ENCODE measurements at places on chromosomes 5 and 9.

DNA sequence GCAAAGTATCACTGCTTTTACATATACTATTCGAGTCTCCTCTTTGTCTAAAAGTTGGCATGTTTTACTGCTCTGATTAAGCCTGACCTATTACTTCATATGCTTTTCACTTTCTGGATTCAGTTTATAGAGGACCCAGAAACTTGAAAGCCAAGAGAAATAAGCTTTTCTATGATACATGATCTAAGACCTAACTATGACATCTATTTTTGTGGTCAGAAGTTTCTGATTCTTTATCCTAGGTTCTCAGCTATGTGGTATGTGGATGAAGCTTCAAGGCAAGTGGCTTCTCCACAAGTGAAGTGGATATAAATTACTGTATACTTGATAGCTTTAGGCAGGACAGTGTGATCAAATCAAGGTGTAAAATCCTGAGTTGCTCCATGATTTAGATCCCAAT, 6.3 kb downstream of the EDIL3 start:
- DNase-seq: no peak

DNA sequence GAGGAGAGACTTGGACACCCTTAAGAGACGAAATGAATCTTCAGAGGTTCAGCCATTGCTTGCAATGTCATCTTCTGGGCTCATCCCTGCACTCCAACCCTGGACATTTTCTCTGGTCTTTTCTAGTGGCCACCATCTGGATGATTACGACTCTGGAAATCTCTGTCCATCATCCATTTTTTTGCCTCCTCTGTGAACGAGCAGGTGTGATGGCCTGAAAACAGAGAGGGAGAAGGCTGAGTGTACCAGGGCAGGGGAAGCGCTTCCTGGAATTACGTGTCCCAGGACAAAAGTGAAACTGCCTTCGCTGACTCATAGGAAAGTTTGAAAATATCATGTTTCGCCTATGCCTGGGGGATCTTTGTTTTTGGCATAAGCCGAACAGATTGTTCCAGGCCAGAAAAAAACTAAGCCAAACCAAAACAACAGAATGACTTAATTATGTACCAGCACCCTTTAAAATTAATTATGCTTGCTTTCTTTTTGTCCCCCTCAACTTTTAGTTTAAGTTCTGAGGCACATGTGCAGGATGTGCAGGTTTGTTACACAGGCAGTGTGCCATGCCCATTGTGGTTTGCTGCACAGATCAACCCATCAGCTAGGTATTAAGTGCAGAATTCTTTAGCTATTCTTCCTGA, 31.9 kb downstream of the ANKRD33B start:
- peak; percentile 78 for DNase-seq

- no peak for DNase-seq
These were observed 147.8 kb downstream of the KCTD16 start for GRCh38 chr5:144318460-144318859.

- no peak for DNase-seq
These were observed 213.1 kb downstream of the AGTPBP1 start for GRCh38 chr9:85528607-85529006.

DNA sequence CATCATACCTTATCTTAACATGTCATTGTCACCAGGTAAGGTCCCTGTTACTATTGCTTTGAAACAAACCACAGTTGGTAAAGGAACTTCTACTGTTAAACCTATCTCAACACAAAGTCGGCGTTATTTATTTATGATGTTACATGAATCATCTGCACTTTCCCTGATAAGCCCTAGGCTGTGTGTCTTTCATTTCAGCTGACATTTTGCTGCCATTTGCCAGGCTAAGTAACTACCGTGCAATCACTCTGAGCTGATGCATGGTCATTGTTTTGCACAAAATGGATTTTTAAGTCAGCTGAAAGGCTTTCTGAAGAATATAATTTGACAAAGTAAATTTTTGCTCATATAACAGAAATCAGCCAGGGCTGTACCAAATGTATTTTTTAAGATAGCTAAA, 546.5 kb downstream of the ZNF608 start:
- DNase-seq: no peak

Data from NCI-H1694 treated with DMSO at 0.1 percent for 48 hours (cell line).